ENCODE measurements at places on chromosomes 4 and X.

DNA sequence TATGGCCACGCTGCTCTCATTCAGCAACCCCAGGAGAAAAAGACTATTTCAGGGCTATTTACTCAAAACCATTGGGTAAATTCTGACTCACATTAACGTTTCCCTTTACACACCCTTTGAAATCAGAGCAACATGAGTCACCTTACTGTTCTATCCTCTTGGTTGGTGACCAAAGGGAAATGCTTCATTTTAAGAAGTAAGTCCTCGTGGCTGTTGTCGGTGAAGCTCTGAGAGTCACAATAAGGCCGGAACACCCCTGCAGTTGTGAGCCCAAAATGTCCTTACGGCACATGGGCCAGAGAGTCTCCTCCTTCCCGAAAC, 56.3 kb upstream of the SPRY1 start:
- no peak for DNase-seq

- peak; percentile 52 for DNase-seq
These were observed 33.5 kb downstream of the GUCY2F start for GRCh38 chrX:109448282-109448938.

DNA sequence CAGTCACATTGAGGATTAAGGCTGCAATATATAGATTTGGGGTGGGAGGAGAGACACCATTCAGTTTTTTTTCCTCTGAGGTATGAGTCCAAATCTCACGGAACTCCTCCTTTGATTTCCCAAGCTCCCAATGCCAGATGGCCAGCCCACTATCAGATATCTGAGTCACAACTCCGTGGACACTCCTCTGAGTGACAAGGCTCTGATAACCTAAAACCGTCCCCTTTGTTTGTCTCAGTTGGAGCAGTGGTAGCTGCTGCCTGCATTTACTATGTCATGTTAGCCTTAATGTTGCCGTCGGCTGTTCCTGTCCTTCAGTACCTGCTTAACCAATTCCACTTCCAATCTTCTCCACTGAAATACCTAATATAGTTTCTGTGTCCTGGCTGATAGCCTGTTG, 107.3 kb downstream of the DTHD1 start:
- no peak for DNase-seq

DNA sequence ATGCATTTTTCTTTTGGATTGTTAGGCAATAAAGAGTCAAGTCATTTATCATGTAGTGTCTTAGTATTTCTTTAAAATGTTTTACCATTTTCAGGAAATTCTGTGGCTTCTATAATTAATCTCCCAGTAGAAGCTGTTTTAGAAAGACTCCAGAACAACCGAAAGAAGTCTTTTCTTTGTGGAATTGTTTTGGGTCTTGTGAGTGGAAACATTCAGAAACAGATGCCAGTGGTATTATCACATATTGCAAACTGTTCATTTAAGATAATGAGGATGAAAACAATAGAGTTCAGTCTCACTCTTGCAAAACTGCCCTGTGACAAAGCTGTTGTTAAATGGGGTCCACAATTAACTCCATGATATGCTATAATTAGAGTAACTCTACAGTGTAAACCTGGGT, 211.2 kb upstream of the KIT start:
- no peak for DNase-seq

DNA sequence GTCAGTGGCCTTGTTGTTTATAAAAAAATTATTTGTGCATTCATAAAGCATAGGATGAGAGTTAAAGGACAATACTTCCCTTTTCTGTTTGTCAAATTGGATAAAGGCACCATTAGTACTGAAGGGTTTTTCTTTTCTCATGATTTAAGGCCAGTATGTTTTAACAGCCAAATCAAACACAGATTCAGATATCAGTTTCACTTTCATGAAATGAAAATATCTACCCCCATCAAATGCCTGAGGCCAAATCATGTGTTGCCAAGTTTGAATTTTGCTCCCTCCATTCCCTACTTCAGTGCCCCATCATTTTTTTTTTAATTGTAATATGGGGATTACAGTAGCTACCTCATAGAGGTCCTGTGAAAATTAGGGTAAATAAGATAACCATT, 745.9 kb downstream of the RPA4 start:
- no peak for DNase-seq

GRCh38 chr4:80812145-80812544, 218.4 kb upstream of the BMP3 start:
- no peak for DNase-seq

GRCh38 chr4:74447636-74448233, 2.8 kb downstream of the AREG start:
- no peak for DNase-seq

DNA sequence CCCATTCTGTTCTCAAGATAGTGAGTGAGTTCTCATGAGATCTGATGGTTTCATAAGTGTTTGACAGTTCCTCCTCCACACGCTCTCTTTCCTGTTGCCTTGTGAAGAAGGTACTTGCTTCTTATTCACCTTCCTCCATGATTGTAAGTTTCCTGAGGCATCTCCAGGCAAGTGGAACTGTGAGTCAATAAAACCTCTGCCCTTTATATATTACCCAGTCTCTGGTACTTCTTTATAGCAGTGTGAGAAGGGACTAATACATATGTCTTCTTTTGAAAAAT, 58.4 kb downstream of the CFAP299 start:
- DNase-seq, result no peak

GRCh38 chr4:120622601-120623000, 299.9 kb downstream of the PRDM5 start:
- no peak for DNase-seq

DNA sequence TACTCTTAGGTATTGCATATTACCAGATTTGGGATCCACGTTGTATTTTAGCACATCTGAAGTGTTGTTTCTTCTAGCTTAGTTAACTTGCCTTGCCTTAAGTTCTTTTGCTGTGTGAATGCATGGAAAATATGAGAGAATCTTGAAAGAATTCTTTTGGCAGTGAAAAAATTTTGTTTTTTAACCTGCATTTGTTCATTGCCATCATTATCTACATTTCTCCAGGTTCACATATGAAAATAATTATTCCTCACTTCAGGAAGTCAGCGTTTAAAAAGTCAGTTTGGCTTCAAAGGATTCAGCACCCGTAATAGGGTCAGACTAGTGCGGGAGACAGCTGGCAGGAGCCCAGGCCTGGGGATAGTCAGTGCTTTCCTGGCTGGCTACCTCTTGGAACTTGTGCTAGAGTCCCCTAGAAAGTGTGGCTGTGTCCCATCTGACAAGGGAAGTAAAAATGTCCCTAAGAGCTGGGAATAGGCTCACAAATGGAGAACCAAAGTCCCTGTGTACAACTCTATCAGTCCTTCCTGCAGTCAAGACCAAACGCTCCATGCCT, 251.9 kb upstream of the KLF3 start:
- DNase-seq, result no peak

- no peak for DNase-seq
These were observed 30.2 kb upstream of the ELF2 start for GRCh38 chr4:139207247-139207646.

DNA sequence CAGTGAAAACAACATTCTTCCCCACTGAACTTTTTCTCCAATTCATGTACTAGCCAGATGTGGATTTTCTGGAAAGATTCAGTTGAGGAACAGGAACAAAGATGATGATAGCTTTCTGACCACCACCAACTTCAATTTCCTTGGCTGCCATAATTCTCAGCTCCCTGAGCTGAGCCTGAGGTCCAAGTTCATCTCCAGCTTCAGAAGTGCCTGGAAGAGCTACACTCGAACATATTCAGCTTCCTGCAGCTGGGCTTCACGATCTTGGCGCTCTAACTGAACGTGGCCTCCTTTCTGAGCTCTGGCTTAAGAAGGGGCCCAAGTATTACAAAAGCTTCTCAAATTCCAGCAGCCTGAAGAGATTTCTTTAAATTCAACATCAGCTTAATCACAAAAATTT, 83.9 kb downstream of the QDPR start:
- no peak for DNase-seq

GRCh38 chr4:7073526-7074390, 5.9 kb upstream of the GRPEL1 start:
- no peak for DNase-seq

GRCh38 chrX:132271311-132271778, 52.1 kb upstream of the RAP2C start:
- no peak for DNase-seq

GRCh38 chrX:9532349-9532748, 67.5 kb downstream of the TBL1X start:
- no peak for DNase-seq

DNA sequence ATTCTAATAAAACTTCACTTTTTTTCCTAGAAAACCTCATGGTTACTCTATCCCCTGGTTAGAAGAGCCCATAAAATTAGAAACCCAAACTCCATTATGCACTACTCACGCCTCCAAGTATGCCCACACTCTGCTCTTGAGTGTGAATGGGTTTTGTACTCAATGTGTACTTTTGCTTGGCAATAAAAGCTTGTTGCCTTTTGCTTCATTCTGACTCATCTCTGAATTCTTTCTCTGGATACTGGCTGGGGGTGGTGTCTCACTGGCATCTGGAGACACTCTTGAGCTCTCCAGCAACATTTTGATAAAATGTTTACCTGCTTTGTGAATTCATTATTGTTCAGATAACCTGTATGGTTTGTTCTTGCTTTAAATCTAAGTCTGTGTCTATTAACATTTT, 963.3 kb downstream of the TRAM1L1 start:
- no peak for DNase-seq

GRCh38 chr4:103994059-103994458, 274.3 kb upstream of the TACR3 start:
- DNase-seq, result no peak

DNA sequence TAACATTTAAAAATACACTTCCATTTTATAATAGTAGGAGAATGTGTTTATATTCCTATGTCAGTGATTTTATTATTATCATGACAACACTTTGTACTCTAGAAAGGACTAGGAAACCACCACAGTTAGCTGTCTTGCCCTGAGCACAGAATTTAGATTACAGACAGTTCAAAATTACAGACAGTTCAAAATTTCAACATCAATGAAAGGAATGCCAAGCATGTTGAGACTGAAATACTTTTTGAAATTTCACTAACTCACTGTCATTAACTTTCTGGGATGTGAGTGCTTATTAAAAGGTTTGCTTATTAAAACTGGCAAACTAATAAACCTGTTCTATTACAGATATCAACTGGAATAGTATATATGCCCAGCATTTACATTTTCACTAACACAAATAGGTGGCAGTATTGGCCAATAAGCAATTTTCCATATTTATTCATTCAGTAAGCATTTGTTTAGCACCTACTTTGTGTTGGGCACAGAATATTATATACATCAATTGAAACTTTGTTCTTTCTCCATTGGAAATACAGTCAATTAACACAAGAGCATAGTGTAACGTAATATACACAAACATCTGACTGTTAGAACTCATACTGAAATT, 179.4 kb downstream of the FBXW7 start:
- no peak for DNase-seq

DNA sequence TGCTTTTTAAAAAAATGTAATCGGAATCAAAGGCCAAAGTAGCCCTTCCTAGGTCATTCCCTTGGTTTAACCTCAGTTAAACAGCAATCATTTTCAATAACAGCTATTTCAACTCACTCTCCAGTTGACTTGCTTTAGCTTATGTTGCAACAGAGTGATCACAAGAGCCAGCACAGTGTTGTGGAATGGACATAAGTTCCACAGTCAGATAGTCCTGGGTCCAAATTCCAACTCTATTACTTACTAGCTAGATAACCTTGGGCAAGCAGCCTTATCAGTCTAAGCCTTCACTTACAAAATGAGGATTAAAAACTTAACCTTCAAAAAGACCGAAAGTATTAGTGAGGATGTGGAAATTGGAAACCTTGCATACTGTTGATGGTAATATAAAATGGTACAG, 9.2 kb upstream of the GPC3 start:
- no peak for DNase-seq

- DNase-seq, result no peak
These were observed 155.7 kb upstream of the LEF1 start for GRCh38 chr4:108324450-108324849.

DNA sequence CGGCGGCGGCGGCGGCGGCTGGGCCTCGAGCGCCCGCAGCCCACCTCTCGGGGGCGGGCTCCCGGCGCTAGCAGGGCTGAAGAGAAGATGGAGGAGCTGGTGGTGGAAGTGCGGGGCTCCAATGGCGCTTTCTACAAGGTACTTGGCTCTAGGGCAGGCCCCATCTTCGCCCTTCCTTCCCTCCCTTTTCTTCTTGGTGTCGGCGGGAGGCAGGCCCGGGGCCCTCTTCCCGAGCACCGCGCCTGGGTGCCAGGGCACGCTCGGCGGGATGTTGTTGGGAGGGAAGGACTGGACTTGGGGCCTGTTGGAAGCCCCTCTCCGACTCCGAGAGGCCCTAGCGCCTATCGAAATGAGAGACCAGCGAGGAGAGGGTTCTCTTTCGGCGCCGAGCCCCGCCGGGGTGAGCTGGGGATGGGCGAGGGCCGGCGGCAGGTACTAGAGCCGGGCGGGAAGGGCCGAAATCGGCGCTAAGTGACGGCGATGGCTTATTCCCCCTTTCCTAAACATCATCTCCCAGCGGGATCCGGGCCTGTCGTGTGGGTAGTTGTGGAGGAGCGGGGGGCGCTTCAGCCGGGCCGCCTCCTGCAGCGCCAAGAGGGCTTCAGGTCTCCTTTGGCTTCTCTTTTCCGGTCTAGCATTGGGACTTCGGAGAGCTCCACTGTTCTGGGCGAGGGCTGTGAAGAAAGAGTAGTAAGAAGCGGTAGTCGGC, 528 bp downstream of the FMR1 start:
- DNase-seq, result peak; percentile 40

- DNase-seq, result no peak
These were observed 3.4 kb downstream of the CD38 start for GRCh38 chr4:15781427-15782095.

DNA sequence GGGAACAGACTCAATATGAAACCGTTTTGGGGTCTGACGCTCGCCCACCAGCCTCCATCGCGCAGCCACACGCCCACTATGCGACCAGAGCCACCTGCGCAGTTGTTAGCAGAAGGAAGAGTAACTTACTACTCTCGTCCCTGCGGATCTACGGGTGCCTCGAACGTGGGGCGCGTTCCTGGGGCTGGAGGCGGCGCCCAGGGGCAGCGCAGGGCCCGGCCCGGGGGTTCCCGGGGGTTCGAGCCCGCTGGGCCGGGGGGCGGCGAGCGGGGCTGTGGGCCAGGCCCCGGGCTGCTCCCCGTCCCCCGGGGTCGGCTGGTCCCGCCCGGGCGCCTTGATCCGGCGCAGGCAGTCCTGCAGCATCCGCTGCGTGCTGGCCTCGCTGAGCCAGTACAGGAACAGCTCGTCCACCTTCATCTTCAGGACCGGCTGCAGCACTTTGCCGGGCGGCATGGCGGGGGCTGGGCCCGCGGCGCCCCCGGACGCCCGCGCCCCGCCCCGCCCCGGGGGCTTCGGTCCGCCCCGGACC, 404 bp downstream of the PPP2R3B start:
- no peak for DNase-seq

DNA sequence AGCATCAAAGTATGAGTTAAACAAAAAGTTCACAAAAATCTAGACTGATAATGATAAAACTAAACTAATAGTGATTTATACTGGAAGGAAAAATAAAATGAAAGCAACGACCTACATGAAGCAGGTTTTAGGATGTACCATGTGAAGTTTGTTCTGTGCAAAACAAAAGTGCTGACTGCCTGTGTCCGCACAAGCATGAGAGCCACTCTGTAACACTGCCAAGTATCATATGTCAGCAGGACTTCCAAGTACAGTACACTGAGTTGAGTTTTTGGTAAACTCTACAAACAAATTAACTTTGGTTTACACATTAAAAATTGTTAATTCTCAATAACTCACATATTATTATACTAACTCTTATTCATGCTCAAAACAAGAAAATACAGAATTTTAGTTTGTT, 459.0 kb downstream of the PDGFC start:
- DNase-seq, result no peak
